ENCODE measurements at places on chromosomes 1 and 21. TPM values are rescaled to one million over a fixed set of nuclear protein-coding genes. Genes with fewer than 3 reads are reported as not detected.

- DNase-seq, result no peak
These were observed 16.3 kb upstream of the MTARC1 start for GRCh38 chr1:220770245-220770913.

- no peak for DNase-seq
These were observed 18.1 kb downstream of the GPR52 start for GRCh38 chr1:174465855-174466254.

GRCh38 chr1:110544753-110545152 lies 25.8 kb upstream of the KCNA10 start:
- DNase-seq, result no peak

The SARS1 gene
- 98.1 TPM for total RNA-seq

The RXFP4 gene
- not detected for total RNA-seq

DNA sequence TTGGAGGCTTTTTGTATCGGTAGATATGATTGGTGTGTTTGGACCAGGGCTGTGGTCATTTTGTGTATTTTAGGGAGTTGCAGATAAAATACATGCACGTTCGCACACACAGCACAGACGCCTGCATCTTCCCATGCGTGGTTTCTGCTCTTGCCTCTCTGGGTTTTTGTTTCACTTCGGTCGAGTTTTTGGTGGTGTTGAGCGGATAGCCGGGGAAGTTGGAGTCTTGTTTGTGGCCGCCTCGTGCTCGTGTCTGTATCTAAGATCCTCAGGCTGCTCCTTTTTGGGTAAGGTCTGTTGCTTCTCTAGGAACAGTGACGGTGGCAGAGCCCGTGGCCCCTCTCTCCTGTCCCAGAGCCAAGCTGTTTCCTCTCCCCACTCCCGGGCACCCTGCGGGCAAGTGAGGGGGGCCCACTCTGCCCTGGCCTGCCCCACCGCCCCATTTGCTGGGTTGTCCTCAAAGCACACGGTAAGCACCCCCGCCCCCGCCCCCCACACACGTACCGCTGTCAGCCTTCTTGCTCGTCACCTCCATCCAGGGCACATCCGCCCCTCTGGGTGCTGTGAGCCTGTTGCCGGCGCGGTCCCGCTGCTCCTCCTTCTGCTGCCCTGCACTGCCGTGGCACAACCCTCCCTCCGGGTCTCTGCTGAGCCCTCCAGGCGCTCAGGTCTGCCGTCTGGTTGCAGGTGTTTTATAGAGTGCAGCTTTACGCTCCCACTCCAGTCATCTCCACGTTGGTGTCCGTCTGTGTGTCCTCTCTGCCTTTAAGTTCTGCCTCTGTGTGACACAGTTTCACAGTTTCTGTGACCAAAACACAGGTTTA lies 51.9 kb downstream of the AGPAT3 start:
- DNase-seq, result no peak

The SLC6A17 gene
- total RNA-seq, result 0.09 TPM

- no peak for DNase-seq
These were observed 97.4 kb downstream of the PATJ start for GRCh38 chr1:61839679-61840078.

The CXADR gene
- total RNA-seq, result 0.62 TPM

DNA sequence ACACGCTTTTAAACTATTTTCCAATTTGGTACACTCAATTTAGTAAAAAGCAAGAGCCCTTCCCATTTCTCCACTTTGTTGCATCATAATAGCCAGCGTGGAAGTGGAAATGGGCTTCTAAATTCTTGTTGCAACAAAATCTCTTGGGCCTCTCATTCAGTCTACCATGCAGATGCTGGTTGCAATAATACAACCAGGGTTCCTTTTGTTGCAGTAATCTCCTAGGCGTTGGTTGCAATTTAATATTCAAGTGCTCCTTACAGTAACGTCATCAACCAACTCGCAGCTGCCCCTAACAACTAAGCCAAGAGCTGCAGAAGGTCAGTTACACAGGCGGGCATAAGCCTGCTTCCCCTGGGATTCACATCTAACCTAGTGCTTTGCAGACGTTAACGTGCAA lies 2.7 kb upstream of the HDGF start:
- no peak for DNase-seq

DNA sequence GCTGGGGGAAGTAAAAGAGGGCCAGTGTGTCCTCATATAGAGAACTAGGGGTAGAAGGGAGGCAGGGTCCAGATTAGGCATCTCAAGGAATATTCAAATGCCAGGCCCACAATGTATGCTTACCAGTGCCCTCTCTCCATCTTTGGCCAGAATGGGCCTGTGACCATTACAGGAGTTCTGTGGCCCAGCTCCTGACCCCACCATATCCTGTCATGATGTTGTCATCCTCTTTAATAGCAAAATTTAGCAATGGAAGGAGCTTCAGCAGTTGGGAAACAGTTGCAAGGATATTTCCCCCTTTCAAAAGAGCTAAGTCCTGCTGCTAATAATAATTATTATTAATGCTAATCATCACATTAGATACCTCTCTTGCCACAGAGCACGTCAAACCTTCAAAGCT lies 49.3 kb upstream of the JUN start:
- DNase-seq, result no peak

The PLCH2 gene
- 0.04 TPM for total RNA-seq

DNA sequence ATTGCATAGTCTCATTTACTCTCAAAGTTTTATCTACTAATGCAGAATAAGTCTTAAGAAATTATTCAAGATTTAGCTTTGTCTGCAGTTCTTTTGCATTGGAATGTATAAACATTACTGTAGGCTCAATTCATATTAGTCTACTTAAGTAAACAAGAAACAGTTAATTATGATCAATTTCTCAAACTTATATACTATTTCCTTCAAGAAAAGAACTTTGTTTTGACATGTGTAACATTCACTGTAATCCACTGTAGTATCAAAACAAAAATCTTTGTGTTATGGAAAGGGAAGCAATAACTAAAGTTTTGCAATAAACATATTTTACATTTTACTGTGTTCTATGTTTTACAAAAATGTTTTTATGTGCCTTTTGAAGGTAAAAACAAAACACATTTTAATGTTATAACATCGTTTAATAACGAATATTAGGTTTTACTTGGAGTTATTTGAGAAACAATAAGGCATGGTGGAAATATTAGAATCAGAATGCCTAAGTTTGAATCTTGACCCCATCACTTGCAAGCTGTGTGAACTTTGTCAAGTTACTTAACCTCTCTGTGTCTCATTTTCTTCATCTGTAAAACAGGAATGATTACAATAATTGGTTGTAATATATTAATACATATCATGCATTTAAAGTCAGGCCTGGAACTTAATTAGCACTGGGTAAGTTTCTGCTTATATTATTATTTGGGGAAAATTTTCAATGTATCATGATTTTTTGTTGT lies 77.0 kb upstream of the DPH5 start:
- no peak for DNase-seq

DNA sequence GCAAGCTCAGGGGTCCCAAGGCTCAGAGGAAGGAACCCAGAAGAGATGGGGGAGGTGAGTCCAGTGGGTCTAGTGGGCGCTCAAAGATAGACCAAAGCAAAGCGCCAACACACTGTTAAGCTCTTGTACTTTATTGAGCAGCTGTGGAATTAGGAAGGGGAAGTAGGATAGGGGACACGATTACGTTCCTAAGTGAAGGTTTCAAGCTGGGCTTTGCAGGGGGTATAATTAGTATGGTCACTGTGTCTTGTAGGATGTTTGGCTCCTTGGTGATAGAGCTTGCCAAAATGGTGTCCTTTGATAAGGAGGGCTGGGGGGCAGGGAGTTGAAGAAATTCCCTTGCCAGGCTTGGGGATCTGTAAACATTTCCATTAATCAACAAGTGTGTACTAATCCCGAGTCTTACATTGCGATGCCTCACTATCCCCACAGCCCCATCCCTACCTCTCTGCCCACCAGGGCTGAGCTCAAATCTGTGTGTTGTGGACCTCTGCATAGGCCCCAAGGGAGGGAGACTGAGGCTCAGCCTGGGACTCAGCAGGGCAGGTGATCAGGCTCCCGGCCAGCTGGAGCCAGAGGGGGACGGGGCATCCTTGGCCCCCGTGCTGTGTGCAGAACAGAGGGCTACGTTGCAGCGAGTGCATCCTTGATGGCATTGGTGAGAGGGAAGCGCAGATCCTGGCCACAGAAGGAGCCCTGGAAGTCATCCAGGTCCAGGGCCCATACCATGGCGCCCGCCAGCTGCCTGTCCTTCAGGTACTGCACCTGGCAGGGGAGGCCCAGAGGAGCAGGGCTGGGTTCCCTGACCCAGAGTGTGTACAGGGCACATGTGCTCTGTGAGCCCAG lies 3.4 kb upstream of the MYBPH start:
- DNase-seq, result no peak

The RNU1-1 gene
- total RNA-seq, result 5,208 TPM

DNA sequence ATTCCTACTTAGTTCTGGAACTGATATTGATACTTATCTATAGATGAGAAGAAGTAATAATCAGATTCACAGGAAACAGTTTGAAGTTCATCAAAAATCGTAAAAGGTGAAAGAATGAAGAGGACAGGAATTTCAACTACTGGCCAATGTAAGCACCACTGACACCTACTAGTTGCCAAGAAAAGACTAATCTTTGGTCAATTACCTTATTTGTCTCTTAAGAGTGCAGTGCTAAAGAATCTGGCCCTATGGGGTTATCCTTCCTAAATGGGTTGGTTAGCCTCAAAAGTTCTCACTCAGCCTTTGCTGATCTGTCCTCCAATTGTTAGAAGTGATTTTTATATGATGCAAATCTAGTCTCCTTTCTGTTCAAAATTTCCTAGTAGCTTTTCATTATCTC lies 29.5 kb downstream of the ADSS2 start:
- no peak for DNase-seq

The SPRR5 gene
- total RNA-seq, result not detected

GRCh38 chr21:45750936-45751335 lies 107.4 kb downstream of the PCBP3 start:
- DNase-seq, result no peak

DNA sequence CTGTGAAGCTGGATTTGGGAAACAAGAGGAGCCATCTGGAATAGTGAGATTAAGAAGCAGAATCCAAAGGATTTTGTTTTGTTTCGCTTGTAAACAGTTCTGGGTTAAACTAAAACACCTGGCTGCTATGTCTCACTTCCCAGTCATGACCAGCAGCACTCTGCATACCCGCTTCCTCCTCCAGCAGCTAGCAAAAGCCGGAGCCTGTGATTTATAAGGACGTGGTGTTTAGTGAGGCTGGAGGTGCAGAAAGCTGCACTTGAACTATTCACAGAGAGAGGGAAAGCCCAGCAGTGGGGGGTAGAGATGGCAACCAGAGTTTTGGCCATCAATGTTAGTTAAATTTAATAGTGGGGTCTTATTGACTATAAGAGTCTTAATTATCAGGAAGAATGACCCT lies 240.2 kb downstream of the AJAP1 start:
- DNase-seq, result no peak

- no peak for DNase-seq
These were observed 10.2 kb upstream of the GNL2 start for GRCh38 chr1:37605806-37606474.

- no peak for DNase-seq
These were observed 358.8 kb downstream of the DPYD start for GRCh38 chr1:97562081-97562480.

DNA sequence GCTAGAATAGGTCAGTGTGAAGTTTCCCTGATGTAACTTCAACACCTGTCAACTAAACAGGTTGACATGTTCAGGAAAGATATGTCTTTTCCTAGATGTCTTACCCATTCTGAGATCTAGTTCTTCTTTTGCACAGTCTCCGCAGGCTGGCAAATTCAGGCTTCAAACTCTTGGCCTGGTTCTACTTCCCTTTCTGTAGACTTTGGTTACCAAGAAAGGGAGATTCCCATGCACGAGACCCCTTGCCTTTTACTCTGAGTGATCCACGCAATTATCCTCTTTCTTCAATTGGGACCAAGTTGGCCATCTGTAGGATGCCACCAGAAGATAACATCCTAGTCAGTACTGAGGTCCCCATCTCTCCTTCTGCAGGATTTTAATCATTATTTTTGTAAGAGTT lies 2.0 kb downstream of the CFAP45 start:
- DNase-seq, result no peak

DNA sequence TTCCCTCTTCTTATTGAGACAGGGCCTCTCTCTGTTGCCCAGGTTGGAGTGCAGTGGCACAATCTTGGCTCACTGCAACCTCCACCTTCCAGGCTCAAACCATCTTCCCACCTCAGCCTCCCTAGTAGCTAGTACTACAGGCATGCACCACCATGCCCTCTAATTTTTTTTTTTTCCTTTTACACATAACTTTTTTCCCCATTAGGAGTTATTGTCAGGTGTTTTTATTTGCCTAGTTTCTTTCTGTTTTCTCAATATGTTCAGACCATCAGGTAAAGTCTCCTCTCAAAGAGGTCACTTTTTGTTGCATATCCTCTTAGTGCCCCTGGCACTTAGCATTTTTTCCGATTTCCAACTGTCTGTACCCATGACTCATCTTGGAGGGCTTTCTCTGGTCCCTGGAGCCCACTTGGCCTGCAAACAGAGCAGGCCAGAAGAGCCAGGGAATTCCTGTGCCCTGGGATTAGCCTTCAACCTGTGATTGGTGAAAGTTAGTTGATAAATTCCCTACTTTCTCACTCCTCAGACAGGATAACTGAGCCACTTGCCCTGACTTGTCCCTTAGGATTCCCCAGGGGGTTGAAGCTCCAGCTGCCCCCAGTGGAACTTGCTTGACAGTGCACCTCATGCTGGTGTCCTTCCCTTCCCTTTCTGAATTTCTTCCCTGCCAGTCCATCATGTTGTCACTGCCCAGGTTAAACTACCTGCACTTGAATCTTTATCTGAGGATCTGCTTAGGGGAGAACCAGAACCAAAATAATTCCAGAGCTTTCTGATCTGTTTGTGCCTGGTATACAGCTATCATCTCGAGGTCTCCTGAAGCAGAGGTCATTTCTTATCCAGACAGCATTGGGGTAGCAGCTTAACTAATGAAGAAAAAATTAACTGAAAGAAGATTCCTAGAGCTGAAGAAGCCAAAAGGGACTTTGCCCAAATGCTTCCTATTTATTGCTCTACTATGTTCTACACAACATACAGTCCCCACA lies 2.4 kb downstream of the NTPCR start:
- no peak for DNase-seq

GRCh38 chr21:29989634-29990234 lies 49.9 kb upstream of the GRIK1 start:
- DNase-seq, result no peak

DNA sequence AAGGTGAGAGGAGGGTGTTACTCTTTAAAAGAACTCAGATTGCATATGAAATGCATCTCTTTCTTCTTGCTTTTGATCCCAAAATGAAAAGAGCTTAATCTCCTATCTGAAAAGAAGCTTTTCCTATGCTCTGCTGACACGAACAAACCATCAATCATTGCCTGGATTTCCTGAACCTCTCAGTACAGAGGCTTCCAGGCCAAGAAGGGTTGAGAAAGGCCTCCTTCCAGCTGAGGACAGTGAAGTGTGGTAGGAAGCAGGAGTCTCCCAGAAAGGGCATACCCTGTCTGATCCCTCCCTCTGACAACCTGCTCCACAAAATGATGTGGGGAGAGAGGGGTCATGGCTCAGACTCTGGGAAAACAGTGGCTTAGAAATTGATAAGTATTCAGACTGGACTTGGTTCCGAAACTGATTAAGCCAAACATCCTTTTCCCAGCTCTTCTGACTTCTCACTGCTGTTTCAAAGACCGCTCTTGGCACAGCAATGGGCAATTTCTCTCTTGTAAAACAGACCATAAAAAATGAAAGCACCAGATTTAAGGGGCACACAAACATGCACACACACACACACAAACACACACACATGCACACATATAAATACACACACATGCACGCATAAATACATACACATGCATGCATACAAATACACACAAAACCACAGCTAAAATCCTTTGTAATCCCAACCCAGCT lies 310.3 kb downstream of the SIPA1L2 start:
- no peak for DNase-seq

- no peak for DNase-seq
These were observed 100.7 kb upstream of the ATP1B1 start for GRCh38 chr1:169005776-169006175.

Data from psoas muscle (tissue), 8 donors.